ENCODE measurements at places on chromosomes 16 and 17.

DNA sequence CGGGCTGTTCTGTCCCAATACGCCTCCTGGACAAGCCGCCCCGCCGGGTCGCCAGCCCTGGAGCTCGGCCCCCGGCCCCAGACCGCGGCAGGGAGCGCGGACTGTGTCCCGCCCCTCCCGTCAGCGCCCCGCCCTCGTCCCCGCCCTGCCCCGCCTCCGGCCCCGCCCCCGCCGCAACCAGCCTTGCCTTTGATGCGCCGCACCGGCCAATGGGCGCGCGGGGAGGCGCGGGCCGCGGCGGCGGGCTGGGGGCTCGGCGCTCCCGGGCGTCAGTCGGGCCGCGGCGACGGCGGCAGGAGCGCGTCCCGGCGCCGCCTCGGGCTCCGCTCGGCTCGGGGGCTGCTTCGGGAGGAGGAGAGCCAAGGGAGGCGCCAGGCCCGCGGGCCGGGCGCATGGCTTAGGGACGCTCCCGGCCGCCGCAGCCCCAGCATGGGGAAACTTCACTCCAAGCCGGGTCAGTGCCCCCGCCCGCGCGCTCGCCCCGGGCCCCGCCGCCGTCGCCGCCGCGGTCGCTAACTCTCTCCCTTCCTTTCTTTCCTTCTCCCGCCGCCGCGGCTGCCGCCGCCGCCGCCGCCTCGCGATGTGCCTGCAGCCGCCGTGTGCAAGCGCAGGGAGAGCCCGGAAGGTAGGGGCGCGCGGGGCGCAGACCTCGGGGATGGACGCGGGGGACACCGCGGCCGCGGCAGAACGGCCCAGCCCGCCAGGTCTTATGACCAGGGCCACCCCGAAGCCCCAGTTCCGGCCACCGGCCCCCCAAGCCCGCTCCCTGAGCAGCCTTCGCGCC, at the start of gene NKD1:
NKD1 (plus strand) TSS at position 272 of the 784 bp plus-strand sequence; CDS start at position 430, 158 bp downstream.
- peak; percentile 84 for DNase-seq

DNA sequence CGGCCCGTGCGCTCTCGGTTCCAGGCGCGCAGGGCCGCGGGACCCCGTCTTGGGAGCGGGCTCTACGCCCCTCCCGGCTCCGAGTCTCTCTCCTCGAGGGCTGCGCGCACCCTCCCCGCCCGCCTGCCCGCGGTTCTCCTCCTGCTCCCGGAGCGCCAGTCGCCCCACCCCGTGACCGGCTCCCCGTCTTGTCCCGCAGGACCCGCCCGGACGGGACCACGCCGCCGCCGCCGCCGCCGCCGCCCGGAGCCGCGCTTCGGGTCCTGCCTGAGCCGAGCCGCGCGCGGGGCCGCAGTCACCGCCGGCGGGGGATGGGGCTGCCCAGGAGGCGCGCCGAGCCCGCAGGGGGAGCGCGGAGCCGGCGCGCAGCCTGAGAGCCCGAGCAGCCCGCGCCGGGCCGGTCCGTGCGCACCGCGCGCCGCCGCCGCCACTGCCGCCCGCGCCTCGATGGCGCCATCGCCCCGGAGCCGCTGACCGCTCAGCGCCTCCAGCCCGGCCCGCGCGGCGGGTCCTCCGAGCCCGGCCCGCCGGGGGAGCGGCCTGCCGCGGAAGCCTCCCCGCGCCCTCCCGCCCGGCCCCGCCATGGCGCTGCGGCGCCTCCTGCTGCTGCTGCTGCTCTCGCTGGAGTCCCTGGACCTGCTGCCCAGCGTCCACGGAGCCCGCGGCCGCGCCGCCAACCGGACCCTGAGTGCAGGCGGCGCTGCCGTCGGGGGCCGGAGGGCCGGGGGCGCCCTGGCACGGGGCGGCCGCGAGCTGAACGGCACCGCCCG, at the start of gene SHISA6:
SHISA6 (plus strand) TSS at position 373 of the 770 bp plus-strand sequence.
- no peak for DNase-seq

DNA sequence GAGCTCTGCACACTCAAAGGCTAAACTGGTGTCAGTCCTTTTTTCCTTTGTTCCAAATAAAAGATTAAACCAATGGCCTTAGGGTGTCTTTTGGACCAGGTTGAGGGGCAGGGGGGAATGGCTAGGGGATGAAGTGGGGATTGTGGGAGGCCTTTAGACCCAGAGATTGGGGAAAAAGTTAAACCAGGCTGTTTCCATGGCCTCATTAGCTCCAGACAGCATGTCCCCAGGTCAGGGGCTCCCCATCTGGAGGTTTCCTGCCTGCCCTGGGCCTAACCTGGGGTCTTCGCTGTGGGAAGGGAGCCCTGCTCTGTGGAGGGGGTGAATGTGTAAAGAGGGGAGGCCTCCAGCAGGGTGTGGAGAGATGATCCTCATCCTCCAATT, 10.3 kb downstream of the FKBP10 start:
- no peak for DNase-seq

DNA sequence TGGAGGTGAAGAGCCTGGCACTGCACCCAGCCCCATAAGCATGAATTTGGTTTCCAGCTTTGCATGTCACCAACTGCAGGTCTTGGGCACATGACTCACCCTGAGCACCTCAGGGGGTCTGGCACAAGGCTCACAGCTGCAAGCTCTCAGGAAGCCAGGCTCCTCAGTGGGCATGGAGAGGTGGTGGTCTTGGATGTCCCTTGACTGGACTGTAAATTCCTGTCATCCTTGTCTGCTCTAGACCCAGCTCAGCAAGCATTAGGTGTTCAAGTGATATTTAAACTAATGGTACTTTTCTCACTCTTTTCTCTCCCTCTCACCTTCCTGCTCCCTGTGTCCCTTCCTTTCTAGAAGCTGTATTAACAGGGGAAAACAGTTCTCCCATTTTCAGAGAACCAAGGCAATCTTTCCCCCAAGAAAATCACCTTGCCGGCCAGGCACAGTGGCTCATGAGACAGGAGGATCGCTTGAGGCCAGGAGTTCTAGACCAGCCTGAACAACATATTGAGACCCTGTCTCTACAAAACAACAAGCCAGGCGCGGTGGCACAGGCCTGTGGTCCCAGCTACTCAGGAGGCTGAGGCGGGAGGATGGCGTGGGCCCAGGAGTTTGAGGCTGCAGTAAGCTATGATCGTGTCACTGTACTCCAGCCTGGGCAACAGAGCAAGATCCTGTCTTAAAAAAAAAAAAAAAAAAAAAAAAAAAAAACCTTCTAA, 5.1 kb upstream of the KIFC3 start:
- DNase-seq: no peak

GRCh38 chr17:61456061-61456681, 3.9 kb downstream of the TBX4 start:
- no peak for DNase-seq

GRCh38 chr16:53040788-53041187, 11.9 kb downstream of the CHD9NB start:
- DNase-seq: no peak

DNA sequence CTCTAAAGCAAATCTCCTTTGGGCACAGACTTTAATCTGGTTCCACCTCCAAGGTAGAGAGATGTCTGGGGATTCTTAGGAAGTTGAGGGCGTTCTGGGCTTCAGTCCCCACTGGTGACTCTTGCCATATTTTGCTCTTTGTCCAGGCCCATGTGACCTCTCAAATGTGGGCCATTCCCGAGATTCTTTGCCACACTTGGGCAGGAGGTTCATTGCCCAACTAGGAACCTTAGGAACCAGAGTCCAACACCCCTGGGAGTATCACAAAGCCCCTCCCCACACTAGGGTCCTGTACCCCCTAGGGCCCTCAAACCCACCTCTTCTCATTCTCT, 6.5 kb downstream of the KRT14 start:
- no peak for DNase-seq

GRCh38 chr17:34723875-34724274, 144.5 kb downstream of the TMEM132E start:
- no peak for DNase-seq

DNA sequence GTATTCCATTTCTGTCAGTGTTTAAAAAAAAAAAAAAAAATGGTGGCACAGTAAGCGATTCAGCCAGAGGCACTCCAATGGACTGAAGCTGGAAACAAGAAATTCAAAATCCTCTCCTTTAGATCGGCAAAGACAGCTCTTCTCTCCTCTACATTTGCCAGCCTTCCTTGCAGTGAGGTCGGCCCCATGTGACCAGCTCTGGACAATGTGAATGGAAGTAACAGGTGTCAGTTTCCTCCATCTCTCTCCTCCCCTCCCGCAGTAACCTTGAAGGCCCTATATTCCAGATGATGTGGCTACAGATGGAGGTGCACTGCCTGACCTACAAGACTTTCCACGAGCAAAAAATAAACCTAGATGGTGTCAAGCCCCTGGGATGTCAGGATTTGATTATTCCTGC, 15.0 kb downstream of the CUEDC1 start:
- no peak for DNase-seq

DNA sequence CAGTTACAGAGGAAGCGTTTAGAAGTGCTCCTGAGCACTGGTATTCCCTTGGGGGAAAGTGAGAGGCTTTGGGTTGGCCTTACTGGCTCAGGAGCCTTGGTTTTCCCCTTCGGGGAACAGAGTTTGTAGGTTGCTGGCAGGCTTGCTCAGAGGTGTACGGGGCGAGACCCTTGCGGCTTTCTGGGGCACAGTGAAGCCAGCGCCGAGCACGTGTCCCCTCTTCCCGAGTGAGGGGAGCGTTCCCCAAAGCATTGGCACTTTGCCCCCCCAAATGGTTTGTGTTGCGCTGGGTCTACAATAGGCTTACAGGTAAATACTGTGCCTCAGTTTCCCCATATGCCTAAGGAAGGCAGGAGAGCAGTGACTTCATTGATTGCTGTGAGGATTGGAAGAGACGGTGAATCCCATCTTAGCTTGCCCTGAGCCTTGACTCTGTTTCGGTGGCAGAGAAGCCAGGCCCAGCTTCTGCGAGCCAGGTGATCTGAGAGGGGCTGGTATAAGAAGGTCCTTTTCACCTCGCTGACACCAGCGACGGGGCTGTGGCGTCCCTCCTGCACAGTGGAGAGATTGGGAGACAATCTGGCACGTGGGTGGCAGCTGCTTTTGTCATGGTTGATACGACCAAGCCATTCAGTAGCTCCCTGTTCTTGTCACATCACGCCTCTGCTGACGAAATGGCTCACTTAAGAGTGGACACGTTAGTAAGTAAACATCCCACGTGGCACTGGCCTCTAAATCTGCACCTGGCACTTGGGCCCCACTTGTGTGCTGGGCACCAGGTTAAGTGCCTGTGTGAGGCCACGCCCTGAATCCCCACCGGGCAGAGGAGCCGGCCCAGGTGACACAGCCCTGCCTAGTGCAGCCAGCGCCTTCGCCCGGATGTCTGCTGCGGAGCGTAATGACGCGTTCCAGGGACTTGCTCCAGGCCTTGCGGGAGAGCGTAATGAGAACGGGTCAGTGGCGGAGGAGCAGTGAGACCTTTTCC, 55.0 kb downstream of the MEAK7 start:
- DNase-seq: no peak

DNA sequence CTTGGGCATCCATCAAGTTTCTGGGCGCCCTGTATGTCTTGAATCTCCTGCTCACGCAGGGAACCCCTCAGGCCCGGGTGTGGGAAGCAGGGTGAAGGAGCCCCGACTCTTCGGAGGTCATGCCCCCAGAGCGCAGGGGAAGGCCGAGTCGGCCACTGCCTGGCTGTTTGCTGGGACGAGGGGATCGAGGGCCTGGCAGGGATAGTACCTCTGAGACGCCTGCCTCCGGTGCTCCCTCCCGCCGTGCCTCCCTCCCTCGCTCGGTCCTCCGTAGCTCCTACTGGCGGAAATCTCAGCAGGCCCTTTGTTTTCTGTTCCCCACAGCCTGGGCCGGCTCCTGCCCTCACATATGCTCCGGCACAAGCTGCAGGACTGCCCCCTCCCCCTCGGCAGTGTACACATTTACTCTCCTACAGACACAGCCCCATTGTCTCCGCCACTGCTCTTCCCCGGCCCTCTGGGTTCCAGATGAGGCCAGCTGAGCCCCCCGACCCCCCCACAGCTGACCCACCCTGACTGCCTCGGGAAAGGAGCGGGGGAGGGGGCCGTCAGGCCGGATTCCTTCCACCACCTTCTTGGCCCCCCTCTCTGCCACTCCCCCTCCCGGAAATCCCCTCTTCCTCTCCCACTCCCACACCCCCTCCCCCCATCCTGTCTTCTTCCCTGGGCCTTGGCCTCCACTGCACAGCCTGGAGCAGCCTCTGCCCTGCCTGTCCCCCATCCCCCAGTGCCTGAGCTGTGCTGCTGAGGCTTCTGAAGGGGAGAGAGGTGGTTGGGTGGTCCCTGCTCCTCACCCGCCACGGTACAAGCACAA, 1.4 kb downstream of the TRAF4 start:
- peak; percentile 17 for DNase-seq

DNA sequence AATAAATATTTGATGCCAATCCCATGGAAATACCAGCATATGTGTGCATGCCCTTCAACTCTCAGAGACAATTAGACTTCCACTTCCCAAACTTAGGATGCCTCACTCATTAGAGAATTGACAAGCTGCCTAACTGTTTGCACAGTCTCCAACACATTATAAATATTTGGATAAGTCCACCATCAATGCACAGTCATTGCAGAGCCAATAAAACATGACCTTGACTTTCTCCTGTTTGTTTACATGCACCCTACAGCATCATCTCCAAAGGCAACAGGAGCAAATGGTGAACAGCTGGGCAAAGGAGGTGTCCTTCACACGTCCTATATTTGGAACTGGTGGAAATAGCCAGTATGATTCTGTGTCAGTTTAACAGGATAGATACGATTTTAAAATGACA, 804.4 kb upstream of the RBFOX1 start:
- DNase-seq: no peak

- no peak for DNase-seq
These were observed 14.6 kb upstream of the YWHAE start for GRCh38 chr17:1414634-1415033.

- DNase-seq: no peak
These were observed 2.5 kb upstream of the CYB561 start for GRCh38 chr17:63448655-63449054.

- DNase-seq: no peak
These were observed 30.2 kb downstream of the TPSG1 start for GRCh38 chr16:1194665-1195392.

- DNase-seq: no peak
These were observed 26.9 kb downstream of the NLRC5 start for GRCh38 chr16:57016301-57016700.

- DNase-seq: peak; percentile 8
These were observed 306.3 kb upstream of the HSBP1 start for GRCh38 chr16:83501481-83501880.

DNA sequence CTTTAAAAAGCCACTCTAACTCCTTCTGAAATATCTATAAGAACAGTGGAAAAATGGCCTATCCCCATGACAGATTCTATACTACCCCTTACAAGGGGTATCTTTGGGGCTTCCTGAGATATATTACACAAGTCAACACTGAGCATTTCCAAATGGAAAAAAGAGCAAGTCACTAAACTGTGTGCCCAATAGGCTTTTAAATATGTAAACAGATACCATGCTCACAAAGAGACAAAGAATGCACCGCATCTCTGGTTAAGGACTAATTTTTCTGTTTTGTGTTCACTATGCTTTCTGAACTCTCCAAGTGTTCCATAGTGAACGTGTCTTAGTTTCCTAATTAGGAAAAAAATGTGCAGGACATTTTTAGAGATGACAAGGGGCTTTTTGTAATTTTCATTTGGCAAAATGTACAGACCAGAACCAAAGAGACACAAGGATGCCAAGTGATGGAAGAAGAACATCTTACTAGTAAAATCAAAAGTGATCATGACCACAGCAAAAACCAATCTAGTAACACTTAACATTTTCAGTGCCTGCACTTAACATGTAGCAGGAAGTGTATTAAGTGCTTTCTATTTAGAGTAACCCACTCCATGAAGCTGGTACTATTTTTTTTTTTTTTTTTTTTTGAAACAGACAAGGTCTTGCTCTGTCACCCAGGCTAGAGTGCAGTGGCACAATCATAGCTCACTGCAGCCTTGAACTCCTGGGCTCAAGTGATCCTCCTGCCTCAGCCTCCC, 21.5 kb downstream of the MYH11 start:
- no peak for DNase-seq

GRCh38 chr17:36004594-36005108, 3.3 kb upstream of the CCL15 start:
- DNase-seq: no peak
